PC-9 (cell line): ENCODE measurements at places on chromosomes 7 and 10. TPM values are rescaled to one million over a fixed set of nuclear protein-coding genes. Genes with fewer than 3 reads are reported as not detected.

The GATA3 gene
- total RNA-seq = 41.2 and 43.6 TPM in 2 replicates

GRCh38 chr7:80294346-80294745 is 159.7 kb downstream of the GNAI1 start:
- no peak overlapping the region for H3K4me3 ChIP-seq
- H3K27me3 ChIP-seq = no peaks in the 10 kb centered on the region
- H3K4me1 ChIP-seq = peaks cover 7% of the 10 kb centered on the region
- H3K36me3 ChIP-seq = no peaks in the 10 kb centered on the region
- DNase-seq = no peak
- H3K27ac ChIP-seq = no peak overlapping the region

DNA sequence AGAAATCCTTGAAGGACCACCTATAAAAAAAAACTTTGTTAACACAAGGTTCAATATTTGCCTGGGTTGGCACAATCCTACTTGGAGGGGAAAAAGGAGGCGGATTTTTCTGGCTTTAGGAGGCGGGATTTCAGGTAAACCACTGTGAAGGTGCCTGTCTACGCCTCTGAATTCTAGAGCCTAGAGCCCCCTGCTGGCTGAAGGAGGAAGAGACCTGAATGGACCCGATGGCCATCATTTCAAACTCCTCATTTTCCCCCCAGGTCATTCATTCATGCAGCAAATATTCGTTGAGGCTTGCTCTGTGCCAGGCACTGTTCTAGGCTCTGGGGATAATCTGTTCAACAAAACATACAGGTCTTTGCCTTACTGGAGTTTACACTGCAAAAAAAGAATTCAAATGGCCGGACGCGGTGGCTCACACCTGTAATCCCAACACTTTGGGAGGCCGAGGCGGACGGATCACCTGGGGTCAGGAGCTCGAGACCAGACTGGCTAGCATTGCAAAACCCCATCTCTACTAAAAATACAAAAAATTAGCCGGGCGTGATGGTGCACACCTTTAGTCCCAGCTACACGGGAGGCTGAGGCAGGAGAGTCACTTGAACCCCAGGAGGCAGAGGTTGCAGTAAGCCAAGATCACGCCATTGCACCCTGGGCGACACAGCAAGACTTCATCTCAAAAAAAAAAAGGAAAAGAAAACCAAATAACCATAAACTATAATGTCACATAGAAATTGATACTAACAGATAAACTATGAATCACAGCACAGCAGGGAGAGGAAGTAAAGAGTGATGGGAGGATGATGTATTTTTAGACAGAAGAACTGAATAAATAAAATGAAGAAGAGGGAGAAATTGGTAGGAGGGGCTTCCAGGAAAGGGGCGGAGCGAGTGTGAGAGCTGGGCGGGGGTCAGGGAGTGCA is 90.1 kb upstream of the NFE2L3 start:
- no peaks in the 10 kb centered on the region for H3K4me1 ChIP-seq
- H3K36me3 ChIP-seq = no peaks in the 10 kb centered on the region
- no peak overlapping the region for H3K27ac ChIP-seq
- no peak overlapping the region for H3K4me3 ChIP-seq

- H3K27ac ChIP-seq = no peak overlapping the region
- DNase-seq = peak; percentile 45
- no peaks in the 10 kb centered on the region for H3K27me3 ChIP-seq
- H3K4me1 ChIP-seq = peaks cover 7% of the 10 kb centered on the region
These were observed 3.8 kb upstream of the GTF2IRD1 start for GRCh38 chr7:74449809-74450397.

DNA sequence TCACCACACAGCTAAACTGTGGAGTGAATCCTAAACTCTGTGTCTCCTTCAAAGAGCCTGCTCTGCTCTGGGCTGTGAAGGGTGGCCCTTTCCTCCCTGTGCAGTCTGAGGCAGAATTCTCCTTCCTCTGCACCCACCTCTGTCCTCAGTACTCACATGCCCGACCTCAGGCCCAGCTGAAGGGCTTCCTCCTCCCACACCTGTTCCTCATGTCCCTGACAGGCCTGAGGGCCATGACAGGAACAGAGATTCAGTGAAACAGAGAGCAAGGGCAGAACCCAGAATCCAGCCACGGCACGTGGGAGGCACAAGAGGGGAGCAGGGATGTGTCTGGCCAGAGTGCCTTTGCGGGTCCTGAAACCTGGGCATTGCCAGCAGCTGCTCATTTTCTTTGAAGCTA is 13.9 kb downstream of the CREB3L2 start:
- H3K4me1 ChIP-seq = no peaks in the 10 kb centered on the region
- H3K27ac ChIP-seq = no peak overlapping the region
- H3K4me3 ChIP-seq = no peak overlapping the region
- DNase-seq = no peak
- no peaks in the 10 kb centered on the region for H3K27me3 ChIP-seq

The SLIT1 gene
- not detected in 2 replicates for total RNA-seq

The C10orf53 gene
- total RNA-seq = not detected in 2 replicates

The NUPR2 gene
- not detected in 2 replicates for total RNA-seq

DNA sequence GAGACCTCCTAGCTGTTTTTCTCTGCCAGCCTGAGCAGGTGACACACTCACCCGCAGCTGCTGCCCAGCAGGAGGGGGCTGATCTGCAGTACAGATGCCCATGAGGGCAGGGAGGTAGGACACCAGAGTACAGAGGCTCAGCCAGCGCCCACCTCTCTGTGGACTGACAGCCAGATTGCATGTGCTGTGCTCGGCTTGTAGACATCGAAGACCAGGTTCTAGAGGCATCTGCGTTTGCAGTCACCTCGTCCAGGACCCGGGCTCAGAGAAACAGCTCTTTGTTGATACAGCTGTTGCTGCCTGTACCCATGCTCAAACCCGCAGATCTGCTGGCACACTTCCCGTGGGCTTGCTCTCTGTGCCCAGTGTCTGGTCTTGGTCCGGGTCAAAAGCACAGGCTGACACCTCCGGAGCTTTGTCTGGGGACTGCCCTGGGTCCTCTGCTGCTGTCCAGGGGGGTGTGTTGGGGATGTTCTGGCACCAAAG is 224.7 kb downstream of the GLRX3 start:
- H3K4me3 ChIP-seq = no peak overlapping the region
- DNase-seq = no peak
- H3K27me3 ChIP-seq = no peaks in the 10 kb centered on the region
- H3K36me3 ChIP-seq = no peaks in the 10 kb centered on the region

- H3K27ac ChIP-seq = no peak overlapping the region
- no peaks in the 10 kb centered on the region for H3K36me3 ChIP-seq
- no peak for DNase-seq
- H3K4me1 ChIP-seq = no peaks in the 10 kb centered on the region
- H3K27me3 ChIP-seq = no peaks in the 10 kb centered on the region
These were observed 111.1 kb downstream of the ADAM12 start for GRCh38 chr10:126277181-126277580.

The TMEM184A gene
- 21.4 TPM in 2 replicates for total RNA-seq
